Stimulated activated CD4-positive, alpha-beta T cell treated with anti-CD3 and anti-CD28 coated beads, Interleukin-4, amount 100 ng/mL, for 1 hour (primary cell): ENCODE measurements at places on chromosomes 6 and 20.

- DNase-seq: no peak
Measured at GRCh38 chr20:19981031-19981451, 36.1 kb upstream of the NAA20 start.

DNA sequence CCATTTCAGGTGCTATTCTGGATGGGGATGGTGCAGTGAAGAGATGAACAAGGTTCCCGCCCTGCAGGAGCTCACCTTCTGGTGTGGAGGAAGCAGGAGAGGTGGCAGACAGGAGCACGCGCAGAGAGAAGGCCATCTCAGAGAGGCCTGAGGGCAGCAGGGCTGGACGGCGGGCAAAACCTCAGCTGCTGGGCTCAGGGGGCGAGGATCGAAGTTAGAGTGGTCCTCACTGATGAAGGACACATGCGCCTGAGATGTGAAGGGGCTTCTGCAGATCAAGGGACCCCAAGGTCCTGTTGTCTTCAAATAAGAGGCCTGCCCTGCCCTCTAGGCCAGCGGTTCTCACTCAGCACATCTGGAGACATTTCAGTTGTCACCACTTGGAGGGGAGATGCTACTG is 198.4 kb upstream of the PMEPA1 start:
- DNase-seq: no peak

- peak; percentile 20 for DNase-seq
Measured at GRCh38 chr6:144215402-144215931, 65.2 kb downstream of the STX11 start.

DNA sequence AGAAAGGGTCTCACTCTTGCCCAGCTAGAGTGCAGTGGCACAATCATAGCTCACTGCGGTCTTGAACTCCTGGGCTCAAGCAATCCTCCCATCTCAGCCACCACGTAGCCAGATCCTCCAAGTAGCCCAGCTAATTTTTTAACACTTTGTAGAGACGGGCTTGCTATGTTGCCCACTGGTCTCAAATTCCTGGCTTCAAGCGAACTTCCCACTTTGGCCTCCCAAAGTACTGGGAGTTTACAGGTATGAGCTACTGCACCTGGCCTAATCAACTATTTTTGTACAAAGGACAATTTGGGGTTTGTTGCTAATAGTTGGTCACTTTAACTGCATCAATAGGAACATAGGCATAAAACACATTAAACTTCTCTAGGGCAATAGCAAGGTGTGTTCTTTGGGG is 29.9 kb upstream of the SYNCRIP start:
- no peak for DNase-seq

DNA sequence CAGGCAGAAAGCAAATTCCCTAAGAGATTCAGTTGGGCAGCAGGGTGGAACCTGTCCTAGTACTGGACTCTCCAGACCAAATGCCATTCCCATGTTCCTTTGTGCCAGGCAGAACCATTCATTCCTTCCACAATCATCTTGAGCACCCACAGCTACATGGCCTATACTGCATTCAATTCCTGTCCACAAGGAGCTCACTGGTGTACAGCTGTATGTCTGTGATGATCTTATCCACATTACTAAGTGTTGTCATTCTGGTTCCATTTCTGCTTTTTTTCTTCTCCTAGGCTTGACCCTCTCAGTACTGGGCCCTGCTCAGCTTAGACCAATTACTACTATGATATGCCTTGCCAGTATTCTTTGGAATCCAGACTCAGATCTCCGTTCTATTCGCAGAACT is 27.5 kb downstream of the MAN1A1 start:
- DNase-seq: no peak

DNA sequence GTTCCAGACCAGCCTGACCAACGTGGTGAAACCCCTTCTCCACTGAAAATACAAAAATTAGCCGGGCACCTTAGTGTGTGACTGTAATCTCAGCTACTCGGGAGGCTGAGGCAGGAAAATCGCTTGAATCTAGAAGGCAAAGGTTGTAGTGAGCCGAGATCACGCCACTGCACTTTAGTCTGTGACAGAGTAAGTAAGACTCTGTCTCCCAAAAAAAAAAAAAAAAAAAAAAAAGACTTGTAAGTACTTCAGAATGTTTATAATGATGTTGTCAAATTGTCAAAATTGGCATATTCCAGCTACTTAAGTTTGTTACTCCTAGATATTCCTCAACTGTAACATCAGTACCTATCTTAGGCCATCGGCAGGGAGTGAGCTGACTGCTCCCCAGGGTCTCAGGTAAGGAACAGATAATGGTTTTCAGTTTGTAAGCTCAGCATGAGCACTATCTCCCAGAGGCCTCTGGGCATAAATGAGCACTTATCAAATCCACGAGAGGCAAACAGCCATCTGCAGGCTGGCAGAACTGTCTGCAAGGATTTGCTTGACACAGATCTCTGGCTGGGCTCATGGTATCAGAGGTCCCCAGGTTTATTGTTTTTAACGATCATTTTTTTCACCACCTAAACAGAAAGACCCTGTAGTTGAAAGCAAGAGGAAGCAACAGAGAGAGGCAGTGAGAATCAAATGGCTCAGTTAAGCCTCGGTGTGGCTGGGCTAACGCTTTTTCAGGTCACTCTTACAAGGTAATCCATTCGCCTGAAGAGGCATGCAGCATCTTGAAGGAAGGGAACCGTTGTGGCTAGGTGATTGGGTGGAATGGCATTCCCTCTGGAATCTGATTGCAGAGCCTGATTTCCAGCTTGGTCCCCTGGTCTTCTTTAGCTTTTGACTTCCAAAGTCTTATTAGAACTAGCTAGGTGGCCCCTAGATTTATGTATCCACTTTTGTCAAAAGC is 115.9 kb downstream of the LY86 start:
- DNase-seq: no peak

- no peak for DNase-seq
Measured at GRCh38 chr20:3032624-3033023, 10.8 kb upstream of the GNRH2 start.

DNA sequence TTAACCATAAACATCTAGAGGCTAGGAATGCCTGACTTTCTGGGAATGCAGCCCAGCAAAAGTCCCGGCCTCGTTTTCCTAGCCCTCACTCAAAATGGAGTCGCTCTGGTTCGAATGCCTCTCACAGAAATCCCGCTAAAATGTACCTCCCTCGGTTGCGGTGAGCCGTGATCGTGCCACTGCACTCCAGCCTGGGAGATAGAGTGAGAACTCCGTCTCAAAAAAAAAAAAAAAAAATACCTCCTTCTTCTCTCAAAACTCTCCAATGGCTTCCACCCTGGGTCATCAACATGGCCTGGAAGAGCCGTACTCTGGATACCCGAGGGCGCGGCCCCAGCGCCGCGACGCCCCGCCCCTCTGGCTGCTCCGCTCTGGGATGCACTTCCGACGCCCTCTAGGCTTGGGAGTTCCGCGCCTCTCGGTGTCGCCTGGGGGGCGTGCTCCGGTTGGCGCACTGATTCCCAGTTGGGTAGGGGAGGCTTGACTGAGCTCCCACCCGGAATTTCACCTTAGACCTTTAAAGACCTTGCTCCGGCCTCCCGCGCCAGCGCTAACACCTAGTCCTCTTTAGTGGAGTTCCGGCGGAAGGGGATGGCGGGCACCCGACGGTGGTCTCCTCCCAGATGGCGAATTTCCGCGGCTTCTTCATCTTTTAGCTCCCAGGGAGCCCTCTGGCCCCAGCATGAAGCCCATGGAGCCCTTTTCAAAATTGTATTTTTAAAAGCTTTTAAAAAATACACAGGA is 12.3 kb downstream of the HMGN4 start:
- peak; percentile 60 for DNase-seq

DNA sequence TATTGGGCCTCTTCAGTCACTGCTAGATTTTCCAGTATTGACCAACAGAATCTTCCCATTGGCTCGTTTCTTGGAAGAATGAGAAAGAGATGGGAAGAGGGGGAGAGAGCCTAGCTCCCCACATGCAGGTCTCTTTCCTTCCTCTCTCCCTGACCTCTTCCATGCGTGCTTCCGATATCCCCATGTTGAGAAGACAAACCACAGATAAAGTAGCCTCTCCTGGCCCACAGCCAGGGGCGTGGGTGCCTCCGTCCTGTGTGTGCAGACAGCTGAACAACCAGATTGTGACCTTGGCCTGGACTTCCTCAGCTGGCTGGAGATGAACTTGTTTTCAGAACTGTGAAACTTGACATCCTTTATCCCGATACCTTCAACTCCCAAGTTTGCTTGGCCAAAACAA is 71.0 kb downstream of the EDN3 start:
- no peak for DNase-seq

DNA sequence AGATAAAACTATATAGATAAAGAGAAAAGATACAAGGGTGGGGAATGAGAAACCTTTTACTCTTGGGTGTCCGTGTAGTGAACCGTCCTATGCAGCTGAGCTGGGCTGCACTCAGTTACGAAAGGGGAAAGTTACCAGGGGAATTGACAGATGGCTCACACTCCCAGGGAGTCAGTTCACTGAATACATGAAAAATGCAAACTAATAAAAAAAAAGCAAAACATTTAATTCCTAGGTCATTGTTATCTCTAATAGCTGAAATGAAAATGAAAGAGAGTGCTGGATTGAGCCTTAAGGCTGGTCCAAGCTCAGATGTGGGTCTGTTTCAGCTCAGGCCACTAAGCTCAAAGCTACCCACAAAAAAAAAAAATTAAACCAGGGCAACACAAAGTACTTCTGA is 138.0 kb downstream of the THBS2 start:
- no peak for DNase-seq

DNA sequence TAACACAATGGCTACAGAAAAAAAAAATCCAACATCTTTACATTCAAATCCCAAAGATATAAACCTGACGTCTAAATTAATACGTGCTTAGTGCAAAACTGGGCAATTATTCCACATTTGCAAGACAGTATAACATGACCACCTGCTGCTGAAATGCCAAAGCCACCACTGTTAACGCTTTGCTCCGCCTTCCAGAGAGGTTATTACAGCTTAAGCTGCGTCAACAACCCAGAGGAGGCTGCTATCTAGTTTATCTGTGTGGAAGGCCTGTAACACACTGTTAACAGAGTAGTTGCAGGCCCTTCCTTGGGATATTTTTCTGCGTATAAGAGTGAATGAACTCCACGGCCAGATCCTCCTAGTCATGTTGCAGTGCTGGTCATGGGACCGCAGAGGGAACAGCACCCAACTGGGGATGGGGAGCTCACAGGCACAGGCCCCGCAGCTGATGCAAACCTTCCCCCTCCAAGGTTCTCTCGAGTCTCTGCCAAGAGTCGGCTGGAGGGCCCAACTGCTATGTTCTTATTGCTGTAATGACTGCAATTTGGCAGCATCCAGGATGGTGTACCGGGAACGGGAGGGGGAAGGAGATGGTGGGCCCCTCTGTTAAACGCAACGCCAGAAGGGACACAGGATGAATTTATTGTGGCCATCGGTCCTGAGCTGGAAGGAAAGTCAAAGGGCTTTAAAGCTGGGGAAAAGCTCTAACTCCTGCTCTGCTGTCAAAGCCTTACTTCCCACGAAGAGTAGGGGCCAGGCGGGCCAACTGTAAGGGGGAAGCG is 993 bp upstream of the NCOA7 start:
- peak; percentile 37 for DNase-seq

DNA sequence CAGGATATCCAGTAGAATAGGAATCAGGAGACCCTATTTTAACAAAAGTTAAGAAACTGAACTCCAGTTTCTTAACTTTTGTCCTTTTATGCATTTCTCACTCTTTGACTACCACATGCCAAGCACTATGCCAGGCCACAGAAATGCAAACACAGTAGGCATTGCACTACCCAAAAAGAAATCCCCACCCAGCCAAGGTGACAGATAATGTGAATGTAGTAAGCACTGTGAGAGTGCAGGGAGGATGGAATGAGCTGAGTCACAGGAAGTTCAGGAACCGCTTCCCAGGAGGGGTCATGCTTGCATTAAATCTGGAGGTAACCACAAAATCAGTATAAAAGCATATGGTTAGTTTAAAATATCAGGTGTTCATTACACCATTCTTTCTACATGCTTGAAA is 20.1 kb upstream of the FAM83C start:
- no peak for DNase-seq

DNA sequence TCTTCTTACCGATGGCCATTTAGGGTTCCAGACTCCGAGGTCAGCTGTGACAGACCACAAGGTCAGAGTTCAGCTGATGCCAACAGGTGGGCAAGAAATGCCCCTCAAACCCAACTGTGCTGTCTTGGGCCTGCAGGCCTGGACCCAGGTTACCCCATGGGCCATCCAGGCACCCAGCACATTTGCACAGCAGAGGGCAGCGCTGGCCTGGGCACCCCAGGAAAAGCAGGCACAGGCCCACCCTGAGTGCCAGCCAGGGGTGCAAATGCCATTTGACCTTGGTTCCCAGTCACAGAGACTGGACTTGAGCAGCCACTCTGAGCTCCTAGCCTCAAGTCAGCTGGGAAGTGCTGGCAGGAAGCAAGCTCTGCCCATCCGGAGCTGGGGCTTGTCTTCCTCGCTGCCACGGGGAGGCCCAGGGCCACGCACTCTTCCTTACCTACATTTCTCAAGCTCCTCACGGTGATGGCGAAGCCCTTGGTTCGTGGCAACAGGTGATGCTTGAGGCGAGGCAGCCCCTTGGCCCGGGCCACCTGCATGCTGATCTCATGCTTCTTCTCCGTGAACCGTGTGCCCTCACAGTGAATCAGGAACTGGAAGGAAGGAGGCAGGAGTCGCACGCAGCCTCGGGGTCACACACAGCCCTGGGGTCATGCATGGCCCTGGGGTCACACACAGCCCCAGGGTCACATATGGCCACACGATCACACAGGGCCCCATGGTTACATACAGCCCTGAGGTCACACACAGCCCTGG is 120.8 kb downstream of the AGPAT4 start:
- no peak for DNase-seq

- DNase-seq: no peak
Measured at GRCh38 chr6:38024908-38025307, 205.4 kb downstream of the ZFAND3 start.

GRCh38 chr20:20344476-20344875 is 23.4 kb upstream of the INSM1 start:
- no peak for DNase-seq

GRCh38 chr6:106546261-106546690 is 83.0 kb downstream of the RTN4IP1 start:
- no peak for DNase-seq

- DNase-seq: peak; percentile 68
Measured at GRCh38 chr20:47317127-47317895, 39.2 kb downstream of the ZMYND8 start.

- no peak for DNase-seq
Measured at GRCh38 chr20:11912013-11912658, 5.6 kb upstream of the BTBD3 start.

DNA sequence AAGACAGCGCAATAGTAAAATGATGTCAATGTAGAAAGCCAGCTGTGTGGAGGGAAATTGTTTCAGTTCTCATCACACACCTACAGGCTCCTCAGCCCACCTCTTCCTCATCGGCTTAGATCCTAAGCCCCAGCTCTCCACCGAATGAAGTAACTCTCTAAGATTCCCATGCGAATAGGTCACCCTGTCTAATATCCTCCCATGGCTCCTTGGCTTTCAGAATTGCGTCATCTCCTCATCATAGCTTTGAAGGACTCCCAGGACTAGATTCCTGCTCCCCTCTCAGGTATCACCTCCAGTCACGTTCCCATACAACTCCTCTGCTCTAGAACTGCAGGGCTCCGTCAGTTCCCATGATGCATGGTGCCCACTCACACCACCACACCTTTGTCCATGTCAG is 16.2 kb upstream of the SLC22A16 start:
- no peak for DNase-seq

GRCh38 chr6:124870611-124871459 is 91.4 kb upstream of the RNF217 start:
- no peak for DNase-seq
